NCI-H1417 treated with DMSO at 0.1 percent for 48 hours (cell line): ENCODE measurements at places on chromosomes 4 and X.

- DNase-seq = no peak
Measured at GRCh38 chr4:98633159-98633558, 25.3 kb downstream of the TSPAN5 start.

DNA sequence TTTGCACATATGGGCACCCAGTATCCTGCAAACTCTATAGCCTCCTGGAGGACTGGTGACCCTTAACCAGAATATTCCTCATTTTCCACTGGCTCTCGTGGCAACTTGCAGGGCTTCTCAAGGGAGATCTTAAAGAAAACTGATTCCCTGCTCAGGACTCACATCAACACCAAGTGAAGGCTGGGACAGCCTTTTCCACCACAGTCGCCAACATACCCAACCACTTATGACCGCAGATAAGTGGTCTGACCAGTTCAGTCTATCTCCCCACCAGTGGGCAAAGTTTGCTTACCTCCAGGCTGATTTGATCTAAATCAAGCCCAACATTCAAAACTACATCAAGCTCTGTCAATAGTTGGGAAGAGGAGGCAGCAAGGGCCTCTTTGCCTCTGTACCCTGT, 289.3 kb upstream of the GATB start:
- DNase-seq = no peak

DNA sequence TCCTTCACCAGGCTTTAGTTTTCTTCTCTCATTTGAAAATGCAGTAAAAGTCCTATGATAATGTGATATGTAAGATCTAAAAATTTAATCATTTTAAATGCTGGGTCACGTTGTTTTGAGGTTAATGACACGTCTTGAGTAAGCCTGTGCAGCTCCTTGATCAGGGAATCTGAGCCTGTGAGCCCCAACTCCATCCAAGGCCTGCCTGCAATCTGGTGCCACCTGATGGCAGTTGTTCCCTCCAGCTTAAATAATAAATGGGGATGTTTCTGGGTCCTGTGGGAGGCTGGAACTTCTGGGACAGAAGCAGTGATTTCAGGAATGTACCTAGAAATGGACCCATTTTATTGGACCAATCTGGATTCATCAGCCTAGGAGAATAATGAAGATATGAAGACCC, 455.4 kb upstream of the ADGRL3 start:
- DNase-seq = no peak

- DNase-seq = no peak
Measured at GRCh38 chrX:146189371-146189770, 371.7 kb downstream of the SLITRK2 start.

DNA sequence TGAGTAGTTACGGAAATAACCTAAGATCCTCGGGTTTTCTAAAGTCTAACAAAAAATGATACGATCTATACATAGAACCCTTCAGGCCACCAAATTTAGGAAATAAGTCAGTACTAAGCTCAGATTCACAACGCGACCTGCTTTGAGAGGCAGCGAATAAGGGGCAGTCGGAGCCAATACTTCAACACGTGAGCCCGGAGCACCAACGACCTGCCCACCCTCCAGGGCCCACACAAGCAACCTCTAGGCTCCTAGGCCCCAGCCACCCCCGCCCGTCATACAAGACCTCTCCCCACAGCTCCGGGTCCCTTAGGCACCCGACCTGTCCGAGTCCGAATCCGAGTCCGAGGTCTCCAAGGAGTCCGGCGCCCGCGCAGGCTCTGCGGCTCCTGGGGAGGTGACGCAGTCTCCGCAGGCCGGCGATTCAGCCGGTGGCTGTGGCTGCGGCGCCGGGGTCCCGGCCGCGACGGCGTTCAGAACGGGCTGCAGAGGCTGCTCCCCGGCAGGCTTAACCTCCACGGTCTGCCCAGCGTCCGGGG, 580 bp downstream of the NAF1 start:
- no peak for DNase-seq

- peak; percentile 22 for DNase-seq
Measured at GRCh38 chrX:11579636-11580600, 85.8 kb downstream of the ARHGAP6 start.

GRCh38 chrX:3066555-3066954, 25.3 kb downstream of the ARSF start:
- DNase-seq = no peak

DNA sequence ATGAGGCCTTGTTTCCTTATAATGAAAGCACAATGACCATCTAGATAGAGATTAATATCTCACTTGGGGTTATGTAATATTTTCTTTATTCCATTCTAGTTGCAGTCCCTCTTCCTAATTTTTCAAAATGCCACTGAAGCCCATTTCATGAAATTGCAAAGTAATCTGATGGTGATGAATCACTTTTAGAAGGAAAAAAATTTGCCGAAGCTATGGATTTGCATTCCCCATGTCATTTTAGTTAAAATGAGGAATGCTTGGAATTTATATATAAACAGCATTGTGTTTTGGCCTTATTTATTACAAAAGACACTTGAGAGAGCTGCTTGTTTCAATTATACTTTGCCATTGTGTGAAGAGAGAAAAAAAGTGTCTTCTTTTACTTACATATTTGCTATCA, 241.7 kb upstream of the TEX13A start:
- DNase-seq = no peak

DNA sequence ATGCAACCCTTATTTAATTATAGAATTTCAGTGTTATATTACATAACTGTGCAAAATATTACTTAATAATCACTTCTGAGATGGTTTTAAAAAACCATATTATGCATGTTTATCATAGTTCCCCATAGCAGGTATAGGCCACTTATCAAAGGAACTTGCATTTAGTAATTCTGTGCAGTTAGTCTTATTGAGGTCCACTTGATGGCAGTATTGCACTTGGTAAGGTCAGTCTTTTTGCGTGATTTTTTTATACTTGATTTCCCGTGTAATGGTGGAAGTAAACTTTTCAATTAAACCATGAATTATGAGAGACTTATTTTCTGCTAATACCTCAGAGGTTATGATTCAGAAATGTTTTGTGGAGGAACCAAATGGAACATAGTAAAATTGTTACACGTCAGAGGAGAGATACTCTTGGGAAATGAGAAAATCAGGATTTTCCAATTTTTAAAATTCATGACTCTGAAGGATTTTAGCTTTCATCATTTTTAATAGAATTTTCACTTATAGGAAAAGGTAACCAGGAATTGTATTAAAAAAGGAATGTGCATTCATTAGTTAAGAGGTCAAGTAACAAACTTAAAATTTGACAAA, 230.0 kb downstream of the CCSER1 start:
- no peak for DNase-seq

- no peak for DNase-seq
Measured at GRCh38 chr4:133149932-133150471, 908 bp downstream of the PCDH10 start.

DNA sequence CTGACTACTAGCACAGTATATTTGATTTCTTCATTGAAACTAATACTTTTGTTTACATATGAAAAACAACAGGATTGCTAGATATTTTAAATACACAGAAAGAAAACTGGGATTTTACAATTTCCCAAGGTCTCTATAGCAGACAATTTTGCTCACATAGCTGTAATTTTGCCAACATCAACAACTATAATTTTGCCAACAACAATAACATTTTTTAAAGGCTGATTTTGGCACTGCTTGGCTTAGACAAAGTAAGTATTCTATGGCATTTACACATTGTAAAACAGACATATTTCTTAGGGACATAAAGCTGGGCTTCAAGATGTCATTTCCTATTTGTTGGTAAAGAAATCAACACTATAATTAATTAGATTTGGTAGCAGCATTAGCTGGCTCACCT, 922.1 kb downstream of the RAB28 start:
- DNase-seq = no peak

DNA sequence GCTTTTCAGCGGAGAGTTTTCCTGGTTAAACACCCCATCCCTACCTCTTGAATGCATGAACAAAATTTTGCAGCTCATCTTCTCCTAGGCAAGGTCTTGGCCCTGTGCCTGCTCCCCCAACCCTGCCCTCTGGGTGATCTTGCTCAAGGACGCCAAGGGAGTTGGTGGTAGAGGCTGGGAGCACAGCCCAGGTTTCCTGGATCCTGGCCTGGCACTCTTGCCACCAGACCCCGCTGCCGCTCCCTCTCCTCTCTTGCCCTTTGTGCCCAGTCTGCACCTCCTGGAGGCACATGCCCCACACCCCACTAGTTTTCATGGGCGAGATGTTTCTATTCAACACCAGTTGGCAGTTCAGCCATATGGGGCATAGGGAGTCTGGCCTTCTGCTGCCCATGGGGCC, 37.3 kb downstream of the TSC22D3 start:
- no peak for DNase-seq

DNA sequence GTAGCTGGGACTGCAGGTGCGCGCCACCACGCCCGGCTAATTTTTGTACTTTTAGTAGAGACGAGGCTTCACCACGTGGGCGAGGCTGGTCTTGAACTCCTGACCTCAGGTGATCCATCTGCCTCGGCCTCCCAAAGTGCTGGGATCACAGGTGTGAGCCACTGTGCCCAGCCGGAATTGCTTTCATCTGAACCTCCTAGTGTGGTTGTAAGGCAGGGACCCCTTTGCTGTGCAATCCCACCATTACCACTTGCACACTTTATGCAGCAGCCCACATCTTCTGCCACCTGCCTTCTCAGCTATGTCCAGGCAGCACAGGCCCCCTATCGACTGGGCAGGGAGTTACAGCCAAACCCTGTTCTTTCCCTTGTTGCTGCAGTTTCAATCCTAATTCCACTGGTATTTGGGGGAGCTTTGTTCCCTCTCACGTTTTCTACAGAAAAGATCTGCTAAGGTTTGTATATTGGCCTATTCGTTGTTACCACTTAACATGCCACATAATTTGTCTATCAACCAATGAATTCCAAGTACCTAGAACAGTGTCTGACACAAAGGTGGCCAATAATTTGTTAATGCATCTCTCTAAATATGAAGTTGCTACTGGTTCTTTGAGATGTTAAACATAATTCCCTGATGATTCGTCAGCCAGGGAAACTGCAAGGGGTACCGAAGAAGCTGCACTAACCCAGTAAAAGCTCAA, 6.5 kb downstream of the RPL39 start:
- DNase-seq = no peak

DNA sequence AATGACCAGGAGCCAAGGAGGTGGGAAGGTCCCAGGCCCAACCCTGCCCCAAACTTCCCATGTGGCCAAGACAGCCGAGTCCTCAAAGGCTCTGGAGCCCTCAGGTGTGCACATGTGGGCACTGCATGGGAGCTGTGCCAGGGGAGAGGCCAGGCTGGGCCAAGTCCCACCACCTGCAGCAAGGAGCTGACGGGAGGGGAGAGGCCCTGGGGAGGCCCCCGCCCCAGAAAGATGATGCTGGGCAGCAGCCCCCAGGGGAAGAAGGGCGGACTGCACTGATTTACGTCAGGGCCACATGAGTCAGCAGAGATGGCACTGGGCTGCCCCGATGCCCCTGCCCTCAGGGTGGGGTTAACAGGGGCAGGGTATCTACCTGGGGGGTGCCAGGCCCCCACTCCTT, 1.4 kb downstream of the L1CAM start:
- no peak for DNase-seq

DNA sequence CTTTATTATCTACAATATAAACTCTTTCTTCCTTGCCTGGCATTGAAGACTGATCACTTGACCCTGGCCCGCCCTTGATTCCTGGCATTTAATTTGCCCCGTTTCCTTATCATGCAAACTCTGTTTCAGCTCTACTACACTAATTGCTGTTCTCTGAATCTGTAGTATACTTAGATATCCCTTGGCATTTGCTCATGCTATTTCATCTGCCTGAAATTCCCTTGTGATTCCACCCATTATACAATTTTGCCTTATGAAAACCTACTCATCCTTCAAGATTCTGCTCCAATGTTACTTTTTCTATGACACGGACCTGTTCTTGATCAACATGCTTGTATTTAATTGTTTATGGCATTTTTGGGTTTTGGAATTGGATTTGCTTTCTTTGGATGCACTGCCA, 459.9 kb upstream of the AMOT start:
- no peak for DNase-seq

DNA sequence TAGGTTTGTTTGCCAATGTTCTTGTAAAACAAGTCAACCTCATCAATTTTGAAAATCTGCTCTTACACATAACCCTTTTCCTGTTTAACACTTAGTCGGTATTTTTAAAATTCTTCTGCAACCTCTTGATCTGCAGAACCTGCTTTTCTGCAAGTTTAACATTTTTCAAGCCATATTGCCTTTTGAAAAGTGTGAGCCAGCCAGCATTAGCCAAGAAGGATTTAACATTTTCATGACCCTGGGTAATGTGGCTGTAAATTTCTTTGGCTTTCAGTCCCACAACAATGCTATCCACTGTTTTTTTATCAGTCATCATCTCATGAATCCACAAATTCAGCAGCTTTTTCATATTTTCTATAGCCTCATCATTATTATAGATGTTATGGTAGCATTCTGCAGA, 956.5 kb downstream of the FAT4 start:
- no peak for DNase-seq

DNA sequence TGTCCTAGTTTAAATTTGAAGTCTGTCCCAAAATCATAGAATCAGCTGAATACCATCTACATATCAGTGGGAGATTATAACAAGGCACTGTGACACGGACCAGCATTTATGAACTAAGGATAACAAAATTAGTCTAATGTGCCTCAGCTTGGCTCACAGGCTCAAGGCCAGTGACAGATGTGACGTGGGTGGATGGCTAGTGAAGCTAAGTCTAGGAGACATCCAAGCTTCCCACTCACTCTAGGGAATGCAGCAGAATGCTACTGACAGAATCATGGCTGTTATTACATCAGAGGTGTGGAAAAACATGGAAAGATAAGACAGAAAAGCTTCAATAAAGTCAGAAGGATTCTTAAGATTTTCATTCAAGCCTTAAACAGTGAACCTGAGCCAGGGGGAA, 329.9 kb downstream of the NAF1 start:
- DNase-seq = no peak

- DNase-seq = no peak
Measured at GRCh38 chrX:8849945-8850344, 48.8 kb upstream of the FAM9A start.

DNA sequence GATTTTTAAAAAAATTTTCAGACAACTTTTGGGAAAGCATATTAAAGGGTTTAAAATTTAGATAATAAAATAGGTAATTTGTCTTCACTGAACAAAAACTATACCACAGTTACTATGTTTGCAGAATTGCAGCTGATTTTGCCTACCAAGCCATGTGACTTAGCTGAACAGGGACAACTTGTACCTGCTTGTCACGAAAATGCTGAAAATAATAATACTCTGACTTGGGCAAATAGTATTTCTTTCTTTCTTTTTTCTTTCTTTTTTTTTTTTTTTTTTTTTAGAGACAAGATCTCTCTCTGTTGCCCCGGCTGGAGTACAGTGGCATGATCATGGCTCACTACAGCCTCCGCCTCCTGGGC, 225.2 kb upstream of the PPP1R2C start:
- no peak for DNase-seq

DNA sequence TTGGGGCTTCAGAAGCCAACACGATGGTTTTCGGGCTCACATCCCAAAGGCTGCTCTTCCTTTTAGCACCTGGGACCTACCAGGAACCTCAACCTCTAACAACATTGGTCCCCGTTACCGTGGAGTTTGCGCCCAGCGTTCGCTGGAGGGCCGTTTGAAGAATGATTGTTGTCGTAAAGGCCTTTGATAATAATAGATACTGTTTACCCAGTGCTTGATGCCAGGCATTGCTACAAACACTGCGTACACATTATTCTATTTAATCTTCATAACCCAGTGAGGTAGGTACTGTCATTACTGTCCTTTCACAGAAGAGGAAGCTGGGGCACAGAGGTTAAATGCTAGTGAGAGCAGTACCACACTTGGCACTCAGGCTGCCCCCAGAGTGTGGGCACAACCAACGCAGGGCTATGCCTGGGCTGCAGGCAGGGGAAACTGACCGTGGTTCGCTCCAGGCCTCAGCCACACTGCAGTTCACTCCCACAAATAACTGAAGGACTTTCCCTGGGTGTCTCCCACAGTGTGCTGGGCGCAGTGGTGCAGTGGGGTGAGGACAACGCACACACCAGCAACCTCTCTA, 1.0 kb upstream of the ACSL1 start:
- DNase-seq = no peak
